ENCODE measurements at places on chromosomes 6 and 20.
A peak's percentile ranks its signal among the peaks of the same experiment; 100 is the strongest.

- no peak for DNase-seq
Observed at GRCh38 chr6:129153257-129153656, 270.3 kb downstream of the LAMA2 start.

- DNase-seq, result peak; percentile 81
Observed at GRCh38 chr6:33632558-33633039, 11.5 kb downstream of the ITPR3 start.

DNA sequence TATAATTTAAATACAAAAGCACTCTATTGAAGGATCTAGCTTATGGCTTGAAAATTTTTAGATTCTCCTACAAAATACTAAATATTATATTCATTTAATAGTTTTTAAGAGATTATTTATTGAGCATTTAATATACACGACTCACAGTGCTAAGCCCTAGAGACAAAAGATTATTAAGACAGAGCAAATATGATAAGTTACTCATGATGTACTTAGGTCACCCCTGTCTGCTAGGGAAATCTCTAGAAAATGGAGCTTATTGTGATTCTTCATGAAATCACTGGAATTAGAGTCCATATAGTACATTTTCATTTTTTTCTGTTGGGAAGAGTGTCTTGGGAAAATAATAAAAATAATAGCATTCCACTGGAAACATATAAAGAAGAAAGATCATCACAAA lies 37.8 kb downstream of the BEND6 start:
- DNase-seq, result no peak

GRCh38 chr20:24833592-24833991 lies 115.5 kb upstream of the CST7 start:
- no peak for DNase-seq

- DNase-seq, result no peak
Observed at GRCh38 chr6:39873439-39873838, 60.8 kb downstream of the MOCS1 start.

- no peak for DNase-seq
Observed at GRCh38 chr20:62374331-62375152, 7.4 kb upstream of the LAMA5 start.
